Prostate gland (tissue), 2 donors: ENCODE measurements at places on chromosomes 6 and 20. TPM values are rescaled to one million over a fixed set of nuclear protein-coding genes. Genes with fewer than 3 reads are reported as not detected.

DNA sequence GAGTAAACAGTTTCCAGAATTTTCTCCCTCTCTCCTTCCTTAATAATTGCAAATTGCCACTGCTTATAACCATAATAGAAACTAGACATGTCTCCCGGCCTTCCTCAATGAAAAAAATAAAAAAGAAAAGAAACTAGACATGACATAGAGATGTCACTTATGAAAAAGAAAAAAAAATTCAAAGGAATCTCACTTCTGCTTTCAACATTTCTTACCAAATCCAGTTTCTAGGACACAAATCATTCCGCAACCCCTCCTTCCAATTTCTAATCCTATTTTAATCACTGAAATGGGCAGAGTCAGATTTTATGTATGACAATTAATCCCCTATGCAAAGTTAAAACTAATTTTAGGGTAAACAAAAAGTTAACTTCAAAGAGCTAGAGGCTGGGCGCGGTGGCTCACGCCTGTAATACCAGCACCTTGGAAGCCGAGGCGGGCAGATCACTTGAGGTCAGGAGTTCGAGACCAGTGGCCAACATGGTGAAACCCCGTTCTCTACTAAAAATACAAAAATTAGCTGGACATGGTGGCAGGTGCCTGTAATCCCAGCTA is 40.1 kb upstream of the EEF1A1 start:
- no peak overlapping the region for H3K27ac ChIP-seq
- H3K4me1 ChIP-seq = no peaks in the 10 kb centered on the region
- no peak overlapping the region for H3K4me3 ChIP-seq
- no peaks in the 10 kb centered on the region for H3K36me3 ChIP-seq
- H3K27me3 ChIP-seq = no peaks in the 10 kb centered on the region

DNA sequence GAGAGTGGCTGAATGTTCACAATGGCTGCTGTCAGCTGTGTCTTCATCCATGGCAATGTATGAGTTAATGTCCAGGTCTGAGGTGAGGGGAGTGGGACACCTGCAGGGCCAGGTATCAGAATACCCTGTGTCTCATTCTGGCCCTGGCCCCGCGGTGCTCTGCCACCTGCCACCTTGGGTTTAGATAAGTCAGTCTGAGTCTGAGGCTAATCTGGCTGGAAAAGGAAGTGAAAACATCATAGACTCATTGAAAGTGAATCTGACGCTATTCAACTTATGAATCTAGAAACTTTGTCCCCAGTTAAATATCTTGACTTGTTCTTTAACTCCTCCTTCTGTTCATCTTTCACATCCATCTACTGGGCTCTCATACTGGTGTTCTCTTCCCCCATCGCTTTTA is 267.1 kb upstream of the JAG1 start:
- H3K36me3 ChIP-seq = no peaks in the 10 kb centered on the region
- H3K27ac ChIP-seq = no peak overlapping the region
- no peaks in the 10 kb centered on the region for H3K4me1 ChIP-seq
- no peak for DNase-seq

SLC2A10 gene
- total RNA-seq = 54.9 TPM

DNA sequence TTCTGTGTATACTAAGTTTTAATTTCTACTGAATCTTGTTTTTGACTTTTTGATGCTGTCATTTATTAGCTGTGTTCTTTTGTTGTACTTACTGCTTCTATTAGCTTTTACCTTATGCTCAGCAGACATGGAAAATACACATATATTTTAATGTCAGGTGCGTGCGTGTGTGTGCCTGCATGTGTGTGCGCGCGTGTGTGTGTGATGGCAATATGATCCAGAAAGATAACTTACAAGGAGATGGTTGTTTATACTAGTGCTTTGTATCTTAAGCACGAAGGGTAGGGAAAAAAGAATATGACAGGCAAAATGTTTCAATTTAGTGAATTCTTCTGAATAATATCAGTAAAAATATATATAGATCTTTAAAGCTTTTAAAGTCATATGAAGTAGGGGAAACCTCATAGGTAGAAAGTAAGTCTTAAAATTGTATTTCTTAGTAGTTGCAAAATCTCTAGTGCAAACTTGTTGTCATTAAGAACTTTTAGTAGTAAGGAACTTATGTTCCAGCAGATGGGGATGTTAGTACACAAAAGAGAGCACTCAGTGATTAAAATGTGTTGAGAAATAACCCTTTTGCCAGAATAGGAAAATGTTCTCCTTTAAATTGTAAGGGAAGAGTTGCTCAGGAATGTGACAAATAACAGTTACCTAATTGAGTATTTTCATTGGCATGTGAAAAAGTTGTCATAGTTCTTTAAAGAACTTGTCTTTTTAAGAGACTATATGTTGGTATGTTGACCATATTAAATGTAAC is 13.2 kb downstream of the QKI start:
- H3K4me1 ChIP-seq = no peaks in the 10 kb centered on the region
- no peak overlapping the region for H3K27ac ChIP-seq
- no peak for DNase-seq
- no peaks in the 10 kb centered on the region for H3K27me3 ChIP-seq
- no peaks in the 10 kb centered on the region for H3K36me3 ChIP-seq
- no peak overlapping the region for H3K4me3 ChIP-seq

TGM2 gene
- total RNA-seq = 157 TPM

MAS1 gene
- not detected for total RNA-seq

RAET1L gene
- total RNA-seq = not detected
